NCI-H226 (cell line): ENCODE measurements at places on chromosomes 3 and 15.

- peak; percentile 81 for DNase-seq
Measured at GRCh38 chr3:151976211-151977050, 103.0 kb downstream of the SUCNR1 start.

DNA sequence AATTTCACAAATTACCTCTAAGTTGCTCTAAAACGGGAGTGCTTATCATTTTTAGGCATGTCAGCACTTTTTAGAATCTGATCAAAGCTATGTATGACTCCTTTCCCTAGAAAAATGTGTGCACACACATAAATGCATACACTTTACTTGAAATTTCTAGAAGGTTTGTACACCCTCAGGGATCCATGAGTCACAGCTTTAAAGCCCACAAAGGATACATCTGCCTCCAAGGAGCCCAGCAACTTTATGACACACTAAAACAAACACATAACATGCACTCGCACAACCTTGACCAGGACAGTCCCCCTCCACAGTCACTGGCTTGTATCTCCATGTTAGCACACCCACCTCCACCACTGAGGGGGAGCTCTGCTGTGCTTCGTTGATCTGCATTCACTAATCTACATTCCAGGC, 722.0 kb upstream of the CFAP20DC start:
- peak; percentile 86 for DNase-seq

GRCh38 chr3:5198986-5199731, 11.7 kb downstream of the EDEM1 start:
- no peak for DNase-seq

GRCh38 chr15:95814908-95815307, 515.6 kb upstream of the NR2F2 start:
- no peak for DNase-seq

- DNase-seq: no peak
Measured at GRCh38 chr15:89749951-89750559, 994 bp downstream of the MESP1 start.

DNA sequence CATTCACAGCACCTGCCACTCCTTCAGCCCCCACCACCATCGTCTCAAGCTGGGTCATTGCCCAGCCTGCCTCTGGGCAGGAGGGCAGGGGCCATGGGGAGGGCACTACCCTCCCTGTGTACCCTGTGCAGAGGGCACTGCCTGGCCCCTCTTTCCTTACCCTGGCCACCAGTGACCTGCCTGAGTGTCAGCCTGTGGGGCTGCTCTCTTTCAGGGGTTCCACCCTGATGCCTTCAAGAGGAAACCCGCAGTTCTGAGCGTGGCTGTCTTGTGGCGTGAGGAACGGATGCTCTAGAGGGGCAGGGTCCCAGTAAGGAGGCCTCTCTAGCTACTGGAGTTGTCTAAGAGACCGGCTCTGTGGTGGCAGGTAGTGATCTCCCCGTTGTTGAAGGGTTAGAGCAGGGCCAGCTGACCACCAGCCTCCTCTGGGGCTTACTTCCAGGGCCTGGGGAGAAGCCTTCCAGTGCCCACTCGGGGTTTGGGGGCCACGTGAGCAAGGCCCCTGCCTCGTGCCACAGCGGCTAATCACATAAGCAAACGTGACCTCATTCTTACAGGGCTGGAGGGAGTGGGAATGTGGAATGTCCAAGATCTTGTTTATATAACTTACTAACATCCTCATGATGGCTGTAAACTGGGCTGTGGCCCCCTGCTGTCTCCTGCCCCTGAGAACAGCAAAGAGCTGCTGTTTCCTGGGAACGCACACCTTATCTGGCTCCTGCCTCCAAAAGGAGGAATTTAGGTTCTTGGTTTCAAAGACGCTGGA, 31.4 kb upstream of the SEC13 start:
- no peak for DNase-seq

DNA sequence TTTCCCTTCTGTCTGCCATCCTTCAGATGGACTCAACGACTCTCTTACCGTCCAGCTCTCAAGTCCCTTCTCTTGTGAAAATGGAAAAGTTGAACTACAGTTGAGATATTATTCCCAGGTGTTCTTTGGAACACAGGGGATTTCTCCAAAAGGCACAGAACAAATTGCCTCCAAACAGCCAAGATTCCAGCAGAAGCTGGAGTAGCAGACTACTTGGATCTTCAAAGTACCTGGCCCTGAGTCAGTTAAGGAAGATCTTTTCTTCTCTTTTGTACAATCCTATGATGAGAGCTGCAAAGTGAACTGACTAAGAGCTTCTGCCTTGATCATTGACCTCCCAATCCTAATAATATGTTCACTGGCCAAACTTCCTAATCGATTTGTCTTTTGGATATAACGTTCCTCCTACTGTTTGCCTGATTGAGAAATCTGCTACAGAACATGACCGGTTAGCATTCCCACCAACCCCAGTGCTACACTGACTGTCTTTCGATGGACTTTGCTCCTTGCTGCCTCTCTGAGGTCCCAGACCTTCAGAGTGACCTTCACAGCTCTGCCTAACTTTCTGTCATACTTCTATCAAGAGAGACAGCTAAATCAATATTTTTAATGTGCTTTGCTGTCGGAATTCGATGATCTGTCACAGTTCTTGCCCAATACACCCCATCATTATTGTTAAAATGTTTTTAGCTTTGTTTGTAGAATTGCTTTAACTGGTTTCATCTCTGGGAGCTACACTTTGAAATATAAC, 21.9 kb downstream of the PAQR9 start:
- DNase-seq: no peak

GRCh38 chr15:53837263-53837662, 77.8 kb upstream of the WDR72 start:
- DNase-seq: no peak
